NCI-H1436 treated with DMSO at 0.1 percent for 48 hours (cell line): ENCODE measurements at places on chromosomes 5 and 9.

DNA sequence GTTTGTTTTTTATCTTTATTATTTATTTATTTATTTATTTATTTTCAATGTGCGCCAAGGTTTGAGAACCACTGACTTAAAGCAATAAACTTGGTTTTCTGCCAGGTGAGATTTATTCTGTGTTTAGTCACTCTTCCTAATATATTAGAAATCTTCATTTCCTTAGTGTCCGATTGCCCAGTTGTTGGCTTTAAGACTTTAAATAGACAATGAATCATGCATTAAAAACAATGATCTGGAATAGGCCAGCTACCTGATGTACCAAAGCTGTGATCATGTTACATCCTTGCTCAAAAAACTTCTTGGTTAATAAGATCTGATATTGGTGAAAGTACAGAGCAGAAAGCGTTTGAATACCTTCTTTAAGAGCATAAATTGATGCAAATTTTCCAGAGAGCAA lies 52.1 kb upstream of the ERBIN start:
- DNase-seq = no peak

GRCh38 chr5:53291528-53291927 lies 182.0 kb upstream of the MOCS2 start:
- no peak for DNase-seq

GRCh38 chr5:150113047-150113744 lies 26.8 kb upstream of the CSF1R start:
- no peak for DNase-seq

DNA sequence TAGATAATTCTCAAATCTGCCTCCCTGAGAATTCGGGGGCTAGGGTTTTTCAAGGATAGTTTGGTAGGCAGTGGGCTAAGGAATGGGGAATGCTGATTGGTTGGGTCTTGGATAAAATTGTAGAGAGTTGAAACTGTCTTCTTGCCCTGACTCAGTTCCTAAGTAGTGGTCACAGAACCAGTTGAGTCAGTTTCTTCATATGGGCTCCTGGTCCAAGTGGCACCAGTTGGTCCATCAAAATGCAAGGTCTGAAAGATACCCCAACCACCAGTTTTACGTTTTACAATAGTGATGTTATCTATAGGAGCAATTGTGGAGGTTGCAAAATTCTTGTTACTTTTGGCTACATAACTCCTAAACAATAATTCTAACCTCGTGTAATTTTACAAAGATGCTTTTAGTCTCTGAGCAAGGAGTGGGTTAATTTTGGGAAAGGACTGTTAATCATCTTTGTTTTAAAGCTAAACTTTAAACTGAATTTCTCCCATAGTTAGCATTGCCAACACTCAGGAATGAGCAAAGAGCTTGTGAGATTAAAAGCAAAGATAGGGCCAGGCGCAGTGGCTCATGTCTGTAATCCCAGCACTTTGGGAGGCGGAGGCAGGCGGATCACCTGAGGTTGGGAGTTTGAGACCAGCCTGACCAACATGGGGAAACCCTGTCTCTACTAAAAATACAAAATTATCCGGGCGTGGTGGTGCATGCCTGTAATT lies 7.7 kb downstream of the CDK7 start:
- no peak for DNase-seq

- no peak for DNase-seq
Measured at GRCh38 chr5:55176176-55176818, 3.3 kb upstream of the CDC20B start.

DNA sequence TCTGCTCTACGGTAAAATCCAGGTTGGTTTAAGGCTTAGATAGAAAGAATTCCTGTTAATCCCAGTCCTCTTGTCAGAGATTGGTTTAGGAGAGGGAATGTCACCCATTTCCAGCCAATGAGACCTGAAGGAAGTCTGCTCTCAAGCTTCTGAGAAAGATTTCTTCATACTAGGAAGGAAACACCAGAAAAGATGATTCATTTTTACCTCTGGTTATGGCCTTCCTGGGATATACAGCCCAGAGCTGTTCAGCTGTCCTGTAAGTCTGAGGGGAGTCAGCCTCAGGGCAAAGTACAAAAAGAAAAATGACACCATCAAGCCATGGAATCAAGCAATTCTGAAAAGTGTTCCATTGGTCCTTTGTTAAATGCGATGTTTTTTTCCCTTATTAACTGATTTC lies 18.6 kb upstream of the CFAP95 start:
- DNase-seq = no peak
